ENCODE measurements at places on chromosomes 5 and 9.

GRCh38 chr9:23220957-23221356 lies 605.1 kb downstream of the ELAVL2 start:
- no peak for DNase-seq

GRCh38 chr9:90099262-90099963 lies 494.6 kb downstream of the GADD45G start:
- peak; percentile 34 for DNase-seq

DNA sequence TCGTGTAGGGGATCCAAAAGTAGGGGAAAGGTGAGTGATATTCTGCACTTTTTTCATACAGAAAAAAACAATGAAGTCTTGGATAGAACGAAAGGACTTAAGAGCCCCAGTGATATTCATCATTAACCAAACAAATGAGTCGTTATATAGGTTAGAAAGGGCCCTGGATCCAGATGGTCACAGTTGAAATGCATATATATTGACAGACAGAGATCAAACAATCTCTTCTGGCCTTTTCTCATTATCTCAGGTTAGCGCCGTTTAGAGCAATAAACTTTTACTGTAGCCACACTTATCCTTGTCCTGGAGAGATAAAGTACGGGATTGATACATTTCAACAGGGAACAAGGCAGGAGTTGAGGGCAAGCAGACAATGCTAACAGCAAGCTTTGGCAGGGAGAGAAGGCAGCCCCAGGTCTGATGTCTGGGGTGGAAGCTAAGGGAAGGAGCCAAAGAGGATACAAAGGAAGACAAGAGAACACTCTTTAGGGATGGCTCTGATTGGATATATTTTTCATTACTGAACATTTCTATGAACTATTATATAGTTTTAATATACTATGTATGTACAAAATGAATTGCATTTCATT lies 77.0 kb downstream of the LIFR start:
- DNase-seq: peak; percentile 18

DNA sequence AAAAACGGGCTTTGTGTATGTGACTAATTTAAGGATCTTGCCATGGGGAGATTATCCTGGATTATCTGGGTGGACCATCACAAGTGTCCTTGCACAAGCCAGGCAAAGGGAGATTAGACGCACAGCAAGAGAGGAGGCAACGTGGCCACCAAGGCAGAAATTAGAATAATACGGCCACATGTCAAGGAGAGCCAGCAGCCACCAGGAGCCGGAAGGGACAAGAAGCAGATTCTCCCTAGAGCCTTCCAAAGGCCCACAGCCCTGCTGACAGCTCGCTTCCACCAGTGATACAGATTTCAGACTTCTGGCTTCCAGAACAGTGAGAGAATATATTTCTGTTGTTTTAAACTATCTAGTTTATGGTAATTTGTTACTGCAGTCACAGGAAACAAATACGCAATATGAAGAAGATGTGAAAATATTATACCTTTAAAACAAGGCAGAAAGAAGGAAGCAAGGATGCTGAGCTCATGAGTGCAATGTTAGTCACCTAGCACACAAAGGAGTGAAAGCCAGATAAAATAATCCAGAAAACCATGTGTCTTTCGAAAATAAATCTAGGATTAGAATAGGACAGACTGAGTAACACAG lies 28.7 kb upstream of the F2RL1 start:
- DNase-seq: peak; percentile 90

GRCh38 chr5:67013719-67014118 lies 182.9 kb downstream of the CD180 start:
- no peak for DNase-seq

GRCh38 chr5:56759521-56760216 lies 55.7 kb upstream of the MAP3K1 start:
- DNase-seq: no peak

- no peak for DNase-seq
These were observed 25.6 kb upstream of the TDRD7 start for GRCh38 chr9:97386265-97386633.

- peak; percentile 4 for DNase-seq
These were observed 6.2 kb downstream of the NR5A1 start for GRCh38 chr9:124500796-124501611.

- peak; percentile 68 for DNase-seq
These were observed 42.8 kb downstream of the SNX30 start for GRCh38 chr9:112793213-112793810.

- DNase-seq: no peak
These were observed 33.4 kb upstream of the TBC1D2 start for GRCh38 chr9:98288881-98289280.

DNA sequence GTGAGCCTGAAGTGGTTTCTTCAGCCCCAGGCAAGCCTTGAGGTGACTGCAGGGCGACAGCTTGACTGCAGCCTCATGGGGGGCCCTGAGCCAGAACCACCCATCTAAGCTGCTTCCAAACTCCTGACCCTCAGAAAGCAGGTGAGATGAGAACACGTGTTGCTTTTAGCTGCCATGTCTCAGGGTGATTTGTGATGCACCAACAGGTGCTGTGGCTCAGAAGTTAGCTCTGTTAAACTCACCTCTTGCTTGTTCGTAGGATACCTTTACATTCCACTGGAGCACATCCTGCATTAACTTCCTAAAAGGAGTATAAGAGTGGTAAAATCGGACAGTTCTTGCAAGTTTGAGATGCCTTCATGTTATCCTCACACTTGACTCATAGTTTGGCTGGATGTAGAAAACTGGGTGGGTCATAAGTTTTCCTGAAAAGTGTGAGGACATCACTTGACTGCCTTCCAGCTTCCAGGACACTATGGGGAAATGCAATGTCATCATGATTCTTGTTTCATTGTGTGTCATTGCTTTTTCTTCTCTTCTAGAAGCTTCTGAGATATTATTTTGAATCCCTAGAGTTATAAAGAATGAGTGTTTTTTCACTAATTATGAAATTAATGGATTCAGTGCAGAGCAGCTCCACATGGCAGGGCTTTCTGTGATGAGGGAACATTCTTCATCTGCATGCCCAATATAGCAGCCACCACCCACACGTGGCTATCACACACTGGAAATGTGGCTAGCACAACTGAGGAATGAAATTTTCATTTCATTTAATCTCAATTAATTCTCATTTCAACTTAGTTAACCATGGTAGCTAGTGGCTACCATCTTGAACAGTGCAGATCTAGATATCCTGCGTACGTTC lies 92.3 kb downstream of the HSD17B3 start:
- DNase-seq: peak; percentile 97

DNA sequence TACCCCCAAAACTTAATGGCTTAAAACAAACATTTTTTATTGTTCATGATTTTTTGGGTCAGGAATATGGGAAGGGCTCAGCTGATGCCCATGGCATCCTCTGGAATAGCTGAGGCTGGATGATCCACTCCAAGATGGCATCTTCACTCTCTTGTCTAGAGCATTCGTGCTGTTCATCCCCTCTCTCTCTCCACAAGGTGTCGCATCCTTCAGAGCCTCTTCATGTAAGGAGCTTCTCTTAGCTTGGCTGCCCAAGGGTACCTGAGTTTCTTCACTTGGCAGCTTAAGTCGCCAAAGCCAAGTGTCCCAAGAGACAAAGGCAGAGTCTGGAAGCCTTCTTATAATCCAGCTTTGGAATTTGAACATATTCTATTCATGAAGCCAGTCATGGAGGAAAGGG lies 294.7 kb downstream of the CHSY3 start:
- DNase-seq: peak; percentile 34

DNA sequence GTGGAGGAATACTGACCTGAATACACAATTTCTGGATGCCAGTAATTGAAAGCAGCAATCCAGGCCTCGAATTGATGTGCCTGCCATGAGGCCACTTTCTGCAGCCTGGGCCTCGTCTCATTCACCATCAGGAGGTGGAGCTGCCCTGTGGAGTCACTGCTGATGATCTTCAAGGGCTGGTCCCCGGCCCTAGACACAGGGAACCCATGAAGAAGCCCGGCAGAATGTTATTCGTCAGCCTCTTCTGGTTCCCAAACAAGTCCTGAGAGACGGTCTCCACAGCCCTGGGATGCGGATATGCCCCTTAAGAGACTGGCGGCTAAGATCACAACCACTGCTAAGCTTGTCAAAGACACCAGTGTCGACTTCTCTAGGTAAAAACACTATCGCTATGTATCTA lies 4.5 kb downstream of the DPH7 start:
- DNase-seq: no peak

DNA sequence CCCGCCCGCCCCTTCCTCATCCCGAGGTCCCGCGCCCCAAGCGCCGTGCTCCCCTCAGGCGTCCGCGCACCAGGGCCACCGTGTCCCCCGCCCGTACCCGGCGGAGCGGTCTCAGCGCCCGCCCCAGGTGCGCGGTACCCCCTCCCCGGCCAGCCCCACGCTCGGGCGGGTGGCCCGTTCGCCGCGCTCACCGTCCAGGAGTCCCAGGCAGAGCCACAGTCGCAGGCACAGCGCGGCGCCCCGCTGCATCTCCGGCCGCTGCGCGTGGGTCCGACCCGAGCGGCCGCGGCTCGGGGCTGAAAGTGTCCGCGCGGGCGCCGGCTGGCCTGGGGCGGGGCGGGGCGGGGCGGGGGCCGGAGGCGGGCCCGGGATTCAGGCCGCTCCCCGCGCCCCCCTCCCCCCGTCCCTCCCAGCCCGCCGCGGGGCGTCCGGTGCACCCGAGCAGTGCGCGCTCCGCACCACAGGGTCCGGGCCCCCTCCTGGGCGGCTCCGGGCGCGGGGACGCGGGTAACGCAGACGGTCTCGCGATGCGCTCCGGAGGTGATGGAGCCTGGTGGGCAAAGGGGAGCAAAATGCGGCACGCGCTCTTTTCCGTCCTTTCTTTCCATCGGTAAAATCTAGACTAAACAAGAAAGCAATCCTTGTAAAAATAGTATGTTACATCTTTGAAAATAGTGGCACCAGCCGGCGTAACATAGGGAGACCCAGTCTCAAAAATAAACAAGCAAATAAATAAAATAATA lies at the start of gene FLT4:
Gene FLT4, minus strand, starts transcription at position 304 of the 743 bp plus-strand sequence. Its CDS starts 55 bp downstream, at position 249.
- DNase-seq: no peak

DNA sequence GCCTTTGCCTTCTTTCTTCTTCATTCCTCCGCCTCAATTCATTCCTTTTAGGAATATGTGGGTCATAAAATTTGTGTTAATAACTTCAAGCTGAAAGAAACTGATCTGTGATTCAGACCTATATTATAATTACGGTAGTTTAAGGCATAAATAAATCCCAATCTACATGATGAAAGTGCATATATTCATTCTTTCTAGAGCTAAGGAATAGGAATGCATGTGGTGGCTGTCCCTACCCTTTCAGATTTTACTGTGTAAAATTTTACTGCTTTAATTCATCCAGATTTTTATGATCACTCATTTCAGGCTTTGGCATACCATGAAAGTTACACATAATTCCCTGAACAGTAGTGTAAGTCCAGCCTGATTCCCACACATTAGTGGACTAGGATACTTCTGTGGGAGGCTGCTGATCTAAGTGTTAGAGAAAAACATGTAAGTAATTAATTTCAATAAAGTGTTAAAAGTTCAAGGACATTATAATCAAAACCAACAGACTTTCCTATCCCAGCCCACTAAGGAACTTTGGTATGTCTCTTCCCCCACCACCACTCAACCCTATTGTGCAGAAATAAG lies 83.1 kb downstream of the HINT1 start:
- DNase-seq: peak; percentile 75

DNA sequence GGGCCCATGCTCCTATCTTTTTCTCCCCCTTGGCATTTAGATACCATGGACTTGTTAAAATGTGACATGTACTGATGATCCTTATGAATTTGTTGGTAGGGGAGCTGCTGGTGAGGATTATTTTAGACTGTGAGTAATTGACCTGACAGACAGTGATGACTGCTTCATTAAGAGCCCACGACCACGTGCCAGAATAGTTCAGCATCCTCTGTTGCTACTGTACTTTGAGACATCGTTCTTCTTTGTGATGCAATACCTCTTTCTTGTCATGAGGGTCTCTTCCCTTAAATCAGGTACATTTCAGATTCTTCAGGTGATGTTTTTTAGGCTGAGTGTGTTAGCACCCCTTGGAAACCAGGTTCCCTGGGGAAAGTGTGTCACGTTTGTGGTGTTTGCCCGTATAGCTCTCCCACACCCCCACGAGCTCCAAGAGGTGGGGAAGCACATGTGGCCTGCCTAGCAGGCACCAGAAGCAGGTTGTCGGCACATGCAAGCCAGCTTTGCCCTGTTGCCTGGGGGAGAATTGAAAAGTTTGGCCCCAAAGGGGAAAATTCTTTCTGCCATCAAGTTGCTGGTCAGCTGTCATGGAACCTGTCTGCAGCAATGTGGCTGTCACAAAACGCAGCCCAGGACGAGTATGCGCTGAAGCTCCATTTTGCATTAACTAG lies 25.1 kb downstream of the QRFP start:
- no peak for DNase-seq

DNA sequence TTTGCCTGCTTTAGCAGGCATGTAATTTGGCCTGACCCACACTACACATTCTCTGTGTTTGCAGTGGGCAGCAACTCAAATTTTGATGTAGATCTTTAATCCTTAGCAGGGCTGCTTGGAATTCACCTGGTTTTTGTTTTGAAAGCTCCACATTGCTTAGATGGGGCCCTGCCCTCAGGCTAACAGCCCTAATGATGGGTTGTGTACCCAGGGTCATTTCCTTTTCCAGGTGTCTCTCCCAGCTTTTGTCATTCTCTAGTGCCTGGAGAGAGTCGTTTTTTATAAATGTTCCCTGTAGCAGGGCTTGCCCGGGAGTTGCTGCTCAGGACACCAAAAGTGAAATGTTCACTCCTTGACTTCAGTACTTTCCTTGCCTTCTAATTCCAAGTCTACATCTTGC lies 126.3 kb downstream of the TRIO start:
- DNase-seq: no peak

DNA sequence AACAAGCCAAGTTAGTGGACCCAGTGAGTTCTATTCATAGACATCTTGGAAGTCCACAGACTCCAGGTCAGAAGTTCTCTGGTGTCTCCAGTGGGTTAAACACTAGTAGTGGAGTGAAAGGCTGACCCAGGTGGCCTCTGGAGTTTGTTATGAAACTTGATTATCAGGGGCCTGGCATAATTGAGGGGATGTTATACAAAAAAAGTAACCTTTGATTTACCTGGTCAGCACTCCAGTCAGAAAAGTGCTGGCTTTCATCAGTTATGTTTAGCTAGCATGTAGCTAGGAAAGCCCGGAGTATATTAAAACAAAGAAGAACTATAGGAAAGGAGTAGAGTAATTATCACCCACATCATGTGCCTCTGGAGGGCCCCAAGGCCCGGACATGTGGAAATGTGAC lies 171.1 kb downstream of the CD180 start:
- DNase-seq: no peak

DNA sequence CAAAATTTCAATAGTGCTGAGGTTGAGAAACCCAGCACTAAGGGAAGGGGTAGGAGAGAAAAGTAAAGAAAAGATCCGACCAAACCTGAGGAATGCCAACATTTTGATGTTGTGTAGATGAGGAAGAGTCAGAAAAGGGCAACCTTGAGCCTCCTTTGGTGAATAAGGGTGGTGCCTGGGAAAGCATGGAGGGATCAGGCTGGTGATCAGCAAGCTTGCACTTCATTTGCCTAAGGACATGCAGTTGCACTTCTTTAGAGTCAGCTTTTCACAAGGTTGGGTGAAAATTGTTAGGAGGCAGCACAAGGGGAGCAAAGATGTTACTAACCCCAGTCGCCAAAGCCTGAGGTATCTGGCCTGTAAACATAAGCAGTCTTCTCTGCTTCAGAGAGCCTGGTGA lies 20.4 kb downstream of the ATP6V0E1 start:
- DNase-seq: no peak

- no peak for DNase-seq
These were observed 122.8 kb downstream of the TMEM161B start for GRCh38 chr5:88145611-88146467.

GRCh38 chr5:111931655-111932054 lies 174.7 kb upstream of the NREP start:
- peak; percentile 52 for DNase-seq
